ENCODE measurements at places on chromosomes 6 and 20.

DNA sequence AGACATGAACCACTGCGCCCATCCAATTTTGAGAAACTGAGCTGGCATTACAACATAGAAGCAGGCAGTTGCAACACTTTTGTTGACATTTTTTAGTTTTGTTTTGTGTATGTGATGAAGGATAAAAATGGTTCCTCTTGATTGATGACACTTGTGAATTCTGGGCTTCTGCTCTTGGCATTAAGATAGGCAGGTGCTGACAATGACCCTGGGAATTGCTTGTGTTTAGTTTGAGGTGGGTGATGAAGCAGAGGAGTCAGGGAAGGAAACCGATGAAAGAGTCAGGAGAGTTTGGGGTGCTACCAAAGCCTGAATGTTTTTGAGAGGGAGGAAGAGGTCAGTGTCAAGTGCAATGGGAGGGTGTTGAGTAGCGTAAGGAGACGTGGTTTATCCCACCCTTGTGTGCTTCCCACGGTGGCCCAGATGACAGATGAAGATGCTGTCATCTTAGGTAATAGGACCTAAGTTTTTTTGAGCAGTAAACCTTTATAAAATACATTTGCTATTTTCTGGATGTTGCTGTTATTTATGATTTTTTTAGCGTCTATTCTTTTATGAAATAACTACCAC is 19.4 kb downstream of the CDS2 start:
- DNase-seq, result no peak

DNA sequence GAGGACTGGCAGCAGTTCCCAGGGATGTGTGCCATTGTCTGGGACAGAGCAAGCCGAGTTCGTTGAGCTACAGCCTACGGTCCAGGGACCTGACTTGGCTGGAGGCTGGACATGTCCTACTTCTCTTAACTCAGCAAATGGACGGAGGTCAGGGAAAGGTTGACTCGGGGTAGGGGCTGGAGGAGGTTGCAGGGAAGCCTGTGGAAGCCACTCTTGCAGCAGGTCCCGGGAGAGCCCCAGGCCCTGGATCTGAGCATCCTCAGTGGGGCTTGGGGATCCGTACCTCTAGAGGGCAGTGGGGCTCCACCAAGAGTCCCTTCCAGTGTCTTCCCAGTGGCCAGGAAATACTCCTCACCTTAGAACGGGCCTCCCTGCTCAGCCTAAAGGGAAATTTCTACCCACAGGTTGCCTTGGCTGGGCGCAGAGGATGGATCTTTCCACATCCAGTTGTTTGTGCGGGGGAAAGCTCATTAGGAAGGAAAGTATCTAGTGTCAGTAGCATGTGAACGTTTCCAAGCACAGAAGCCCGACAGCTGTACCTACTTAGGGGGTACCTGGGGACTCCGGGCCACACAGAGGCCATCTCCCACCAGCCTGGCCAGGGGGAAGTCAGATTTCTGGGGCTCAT is 170.2 kb downstream of the NFATC2 start:
- DNase-seq, result peak; percentile 10

DNA sequence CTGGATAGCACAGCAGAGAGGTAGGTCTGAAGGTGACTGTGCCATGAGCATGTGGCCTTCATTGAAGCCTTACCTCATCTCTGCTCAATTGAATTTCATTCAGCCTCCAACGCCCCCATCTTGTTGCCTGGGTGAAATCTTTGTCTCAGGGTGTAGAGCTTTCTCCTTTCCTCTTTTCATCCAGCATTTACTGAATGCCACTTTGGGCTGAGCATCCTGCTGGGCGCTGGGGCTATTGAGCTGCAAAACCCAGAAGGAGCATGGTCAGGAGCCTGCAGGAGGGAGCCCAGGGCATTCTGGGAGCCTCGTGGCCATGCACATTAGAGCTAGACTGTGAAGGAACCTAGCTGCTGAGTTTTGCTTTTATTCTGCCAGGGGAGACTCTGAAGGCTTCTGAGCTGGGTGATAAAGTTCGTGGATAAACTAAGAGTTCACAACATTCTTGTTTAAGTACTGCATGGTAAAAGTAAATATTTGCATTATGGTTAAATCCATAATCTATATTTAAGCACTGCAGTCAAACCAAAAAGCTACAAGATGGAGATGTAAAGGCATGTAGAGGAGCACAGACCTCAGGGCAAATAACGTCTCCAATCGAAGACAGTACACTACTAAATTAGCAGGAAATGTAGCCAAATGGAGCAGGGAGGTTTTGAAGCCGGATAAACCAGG is 13.2 kb upstream of the ASXL1 start:
- DNase-seq, result no peak

- no peak for DNase-seq
Measured at GRCh38 chr6:136118787-136119186, 131.3 kb downstream of the MTFR2 start.

DNA sequence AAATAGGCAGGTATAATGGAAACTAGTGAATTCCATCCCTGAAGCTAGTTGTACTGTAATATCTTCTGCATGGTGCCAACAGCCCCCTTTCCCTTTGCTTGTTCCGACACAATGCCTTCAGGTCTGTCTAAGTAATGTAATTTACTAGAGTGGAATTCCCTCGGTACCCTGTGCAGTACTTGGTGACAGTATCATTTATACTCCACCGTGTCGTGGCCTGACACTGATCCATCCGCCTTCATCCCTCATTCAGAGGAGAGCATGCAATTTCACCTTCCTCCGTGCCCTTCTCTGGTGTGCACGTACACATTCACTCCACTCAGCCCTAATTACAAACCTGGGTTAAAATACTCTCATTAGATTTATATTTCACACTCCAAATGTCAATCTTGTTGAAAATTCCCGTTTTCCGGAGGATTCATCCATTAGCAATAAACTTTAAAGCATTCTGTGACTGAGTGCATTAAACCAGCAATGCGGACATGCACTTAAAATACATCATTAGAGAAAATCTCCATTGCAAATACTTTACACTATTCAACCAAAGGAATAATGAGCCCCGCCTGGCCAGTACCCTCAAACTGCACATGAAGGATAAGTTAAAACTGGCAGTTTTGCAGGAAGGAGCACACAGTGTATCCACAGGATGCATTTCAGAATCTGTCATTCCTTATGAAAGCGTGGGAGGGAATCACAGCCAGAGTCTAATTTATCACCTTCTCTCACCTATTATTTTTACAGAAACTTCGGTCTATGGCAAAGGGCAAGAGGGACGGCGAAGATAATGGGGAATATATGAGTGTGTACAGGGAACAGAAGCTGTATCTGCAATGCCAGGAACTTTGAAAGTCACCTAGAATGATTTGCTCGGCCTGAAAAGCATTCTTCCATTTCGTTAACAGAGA is 182.5 kb downstream of the GJA10 start:
- DNase-seq, result no peak

DNA sequence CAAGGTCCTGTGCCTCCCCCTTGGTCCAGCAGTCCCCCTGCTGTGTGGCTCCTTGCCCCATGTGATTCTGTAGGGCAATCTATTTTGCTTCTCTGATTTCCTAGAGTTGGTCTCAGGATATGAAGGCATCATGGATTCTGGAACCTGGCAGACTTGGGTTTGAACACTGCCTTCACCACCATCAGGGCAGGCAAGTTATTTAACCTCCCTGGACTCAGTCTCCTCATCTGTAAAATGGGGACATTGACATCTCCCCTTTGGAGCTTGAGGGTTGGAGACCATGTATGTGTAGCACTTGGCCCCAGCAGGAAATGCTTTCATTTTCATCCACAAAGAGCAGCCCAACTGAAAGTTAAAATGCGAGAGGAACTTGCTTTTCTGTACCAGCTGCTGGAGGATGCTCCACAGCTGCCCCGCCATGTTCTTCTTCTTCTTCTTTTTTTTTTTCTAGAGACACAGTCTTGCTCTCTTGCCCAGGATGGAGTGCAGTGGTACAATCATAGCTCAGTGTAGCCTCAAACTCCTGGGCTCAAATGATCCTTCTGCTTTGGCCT is 6.7 kb downstream of the TOX2 start:
- DNase-seq, result no peak

- DNase-seq, result no peak
Measured at GRCh38 chr6:119313937-119314884, 35.4 kb downstream of the MAN1A1 start.

DNA sequence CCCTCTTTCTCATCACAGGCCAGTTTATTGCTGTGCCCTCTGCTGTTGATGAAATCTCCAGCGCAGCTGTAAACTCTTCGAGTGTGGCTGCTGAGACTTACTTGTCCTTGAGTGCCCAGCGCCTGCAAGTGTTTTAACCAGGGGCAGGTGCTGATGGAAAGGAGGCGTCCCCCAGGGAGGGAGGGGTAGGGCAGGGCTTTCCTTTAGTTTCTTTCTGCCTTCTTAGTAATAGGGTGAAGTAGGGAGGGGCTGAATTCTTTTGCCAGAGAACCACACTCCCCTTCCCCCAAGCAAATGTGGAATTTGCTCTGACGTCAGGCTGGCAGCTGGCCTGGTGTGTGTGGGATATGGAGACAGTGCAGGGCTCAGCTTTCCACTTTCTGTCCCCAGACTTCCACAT is 61.2 kb downstream of the IGF2R start:
- peak; percentile 91 for DNase-seq

- DNase-seq, result peak; percentile 19
Measured at GRCh38 chr6:166253281-166253681, 54.9 kb downstream of the PRR18 start.

All from DMS79 treated with DMSO at 0.1 percent for 48 hours (cell line).